ENCODE measurements at places on chromosomes 4 and X. TPM values are rescaled to one million over a fixed set of nuclear protein-coding genes. Genes with fewer than 3 reads are reported as not detected.
A peak's percentile ranks its signal among the peaks of the same experiment; 100 is the strongest.

GRCh38 chrX:119698845-119699244 lies 5.9 kb upstream of the SEPTIN6 start:
- DNase-seq, result peak; percentile 32

DNA sequence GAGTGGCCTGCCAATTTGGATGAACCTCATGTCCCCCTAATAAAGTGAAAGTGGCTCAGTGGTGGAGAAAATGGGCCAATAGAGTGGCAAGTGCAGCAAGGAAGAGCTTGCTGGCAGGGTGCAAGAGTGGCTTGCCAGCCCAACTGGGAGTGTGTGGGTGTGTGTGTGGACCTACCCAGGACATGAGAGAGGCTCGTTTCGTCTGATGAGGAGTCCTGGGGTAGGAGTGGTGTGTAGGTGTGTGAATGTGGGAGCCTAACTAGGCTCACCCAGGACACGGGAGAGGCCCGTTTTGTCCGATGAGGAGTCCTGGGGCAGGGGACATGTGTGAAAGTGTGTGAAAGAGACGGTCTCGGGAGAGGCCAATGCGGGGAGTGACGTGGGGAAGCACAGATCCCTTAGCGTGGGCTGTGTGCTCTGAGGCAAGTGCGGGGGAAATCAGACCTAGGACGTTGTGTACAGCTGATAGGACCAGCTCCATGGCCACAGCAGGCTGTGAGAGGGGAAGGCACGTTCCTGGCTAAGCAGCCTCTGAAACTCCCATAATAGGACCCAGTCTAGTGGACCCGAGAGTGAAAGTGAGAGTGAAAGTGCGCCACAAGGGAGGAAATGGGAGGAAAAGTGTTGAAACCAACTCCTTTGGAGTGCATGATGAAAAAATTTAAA lies 5.3 kb downstream of the GAGE10 start:
- peak; percentile 4 for DNase-seq

The MGAT4D gene
- total RNA-seq, result not detected

GRCh38 chr4:148643851-148644250 lies 201.6 kb upstream of the NR3C2 start:
- no peak for DNase-seq
